GM23338 (cell line): ENCODE measurements at places on chromosomes 12 and 14. TPM values are rescaled to one million over a fixed set of nuclear protein-coding genes. Genes with fewer than 3 reads are reported as not detected.

Gene PMCH
- not detected in 2 replicates for total RNA-seq

Gene HCAR3
- not detected in 2 replicates for total RNA-seq

Gene SERPINA9
- not detected in 2 replicates for total RNA-seq

Gene CCDC197
- not detected in 2 replicates for total RNA-seq

Gene RERGL
- total RNA-seq, result not detected in 2 replicates
